ENCODE measurements at places on chromosomes 3 and 15. TPM values are rescaled to one million over a fixed set of nuclear protein-coding genes. Genes with fewer than 3 reads are reported as not detected.

HDGFL3 gene
- total RNA-seq = 26.5 TPM

TRIM71 gene
- 2.5 TPM for total RNA-seq

DNA sequence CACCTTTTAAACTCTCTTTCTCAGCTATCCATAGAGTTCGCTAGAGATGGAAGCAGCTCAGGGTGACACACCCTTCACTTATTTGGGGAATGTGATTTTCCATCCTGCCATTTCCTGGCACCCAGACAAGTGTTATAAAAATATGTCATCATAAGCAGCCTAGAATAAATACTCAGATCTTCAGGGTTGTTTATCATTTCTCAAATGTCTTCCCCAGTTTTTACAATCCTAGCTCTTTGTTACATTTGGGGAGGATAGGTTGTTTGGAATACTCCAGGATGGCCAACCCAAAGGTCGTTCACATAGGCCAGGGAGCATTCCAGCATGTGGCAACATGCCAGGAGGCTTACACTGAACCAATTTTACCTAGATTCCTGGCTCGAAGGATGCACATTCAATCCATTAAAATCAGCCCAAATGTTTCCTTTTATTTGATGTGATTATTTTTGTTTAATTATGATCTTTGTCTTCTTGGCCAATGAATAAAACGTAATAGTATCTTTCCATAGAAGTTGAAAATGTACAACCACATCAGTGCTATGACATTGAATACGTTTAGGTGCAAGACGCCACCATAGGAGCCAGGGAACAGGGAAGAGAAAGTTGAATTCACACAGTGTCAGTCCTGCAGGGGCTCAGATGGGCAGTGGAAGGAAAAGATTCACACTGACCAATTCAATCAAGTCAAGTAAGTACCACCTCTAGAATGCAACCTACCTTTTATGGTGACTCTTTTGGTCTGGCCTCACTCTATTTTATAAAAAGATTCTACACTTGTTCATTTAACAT, 537.7 kb upstream of the MDFIC2 start:
- no peaks in the 10 kb centered on the region for H3K36me3 ChIP-seq
- H3K27ac ChIP-seq = no peak overlapping the region
- no peak overlapping the region for H3K4me3 ChIP-seq
- DNase-seq = no peak
- H3K4me1 ChIP-seq = no peaks in the 10 kb centered on the region

PP2D1 gene
- not detected for total RNA-seq

- no peak overlapping the region for H3K4me3 ChIP-seq
- no peaks in the 10 kb centered on the region for H3K36me3 ChIP-seq
- H3K27me3 ChIP-seq = no peaks in the 10 kb centered on the region
- H3K4me1 ChIP-seq = peaks cover 35% of the 10 kb centered on the region
- H3K27ac ChIP-seq = peak overlapping the region; percentile 77
Observed at GRCh38 chr3:196624907-196625306, 14.6 kb upstream of the NRROS start.

DNA sequence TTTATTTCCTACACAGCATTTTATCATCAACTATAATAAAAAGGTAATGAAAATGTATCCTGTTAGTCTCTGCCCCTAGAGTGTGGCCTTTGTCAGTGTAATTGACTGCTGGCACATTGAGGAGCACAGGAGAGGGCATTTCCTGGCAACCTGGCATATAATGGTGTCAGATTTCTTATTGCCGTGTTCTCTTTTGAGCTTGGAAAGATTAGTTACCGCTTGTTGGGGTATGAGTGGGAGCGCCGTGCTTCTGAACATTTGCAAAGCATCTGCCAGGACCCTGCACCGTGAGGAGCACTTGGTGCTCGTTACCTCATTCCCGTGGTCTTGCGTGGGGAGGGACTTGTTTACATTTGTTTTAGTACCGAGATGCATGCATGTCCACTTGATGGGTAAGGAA, 124.4 kb downstream of the PTPRG start:
- H3K4me3 ChIP-seq = no peak overlapping the region
- DNase-seq = no peak
- no peak overlapping the region for H3K27ac ChIP-seq
- H3K27me3 ChIP-seq = no peaks in the 10 kb centered on the region

DNA sequence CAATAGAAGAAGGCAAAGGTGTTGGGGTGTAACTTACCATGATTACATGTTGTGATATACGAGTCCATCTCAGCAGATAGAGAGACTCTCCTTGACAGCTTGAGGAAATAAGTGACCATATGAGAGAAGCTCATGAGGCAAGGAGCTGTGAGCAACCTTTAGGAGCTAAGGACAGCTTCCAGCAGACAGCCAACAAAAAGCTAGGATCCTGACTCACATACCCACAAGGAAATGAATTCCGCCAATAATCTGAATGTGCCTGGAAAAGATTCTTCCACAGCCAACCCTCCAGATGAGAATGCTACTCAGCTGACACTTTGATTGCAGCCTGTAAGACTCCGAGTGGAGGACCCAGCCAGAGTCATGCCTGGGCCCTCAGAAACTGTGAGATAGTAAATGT, 339.6 kb upstream of the TPRG1 start:
- no peaks in the 10 kb centered on the region for H3K36me3 ChIP-seq
- peaks cover 9% of the 10 kb centered on the region for H3K4me1 ChIP-seq
- no peak overlapping the region for H3K27ac ChIP-seq
- H3K4me3 ChIP-seq = no peak overlapping the region
- no peaks in the 10 kb centered on the region for H3K27me3 ChIP-seq

DNA sequence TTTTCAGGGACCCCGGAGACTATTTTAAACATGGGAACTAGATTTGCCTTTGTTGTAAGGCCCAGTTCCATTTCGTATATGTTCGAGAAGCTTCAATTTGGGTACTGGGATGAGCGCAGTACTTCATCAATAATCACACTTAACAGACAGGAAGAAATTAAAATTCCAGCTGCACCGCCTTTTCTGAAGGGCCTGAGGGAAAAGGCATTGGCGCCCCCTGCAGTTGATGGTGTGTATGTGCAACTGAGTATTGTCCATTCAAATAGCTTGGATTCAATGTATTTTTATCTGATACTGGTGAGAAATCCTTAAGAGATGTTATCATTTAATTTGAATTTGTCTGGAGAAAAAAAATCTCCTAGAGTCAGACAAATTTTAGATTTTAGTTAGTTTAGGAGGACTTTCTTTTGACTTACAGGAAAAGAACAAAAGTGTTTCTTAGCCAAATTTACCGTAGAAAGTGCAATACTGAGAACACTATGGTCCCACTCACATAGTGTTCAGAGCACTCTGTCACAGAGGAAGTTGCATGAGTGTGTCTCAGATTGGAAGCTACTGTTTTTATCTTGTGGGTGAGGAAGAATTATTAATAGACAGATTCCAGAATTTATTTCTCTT, 5.4 kb upstream of the ALDH1A2 start:
- peaks cover 16% of the 10 kb centered on the region for H3K27me3 ChIP-seq
- DNase-seq = peak; percentile 59
- no peak overlapping the region for H3K4me3 ChIP-seq
- H3K4me1 ChIP-seq = peaks cover 6% of the 10 kb centered on the region
- H3K27ac ChIP-seq = no peak overlapping the region
- no peaks in the 10 kb centered on the region for H3K36me3 ChIP-seq

- H3K4me3 ChIP-seq = no peak overlapping the region
- H3K4me1 ChIP-seq = peaks cover 58% of the 10 kb centered on the region
- peak overlapping the region; percentile 11 for H3K27ac ChIP-seq
- H3K27me3 ChIP-seq = no peaks in the 10 kb centered on the region
Observed at GRCh38 chr3:183537295-183537730, 18.2 kb downstream of the KLHL6 start.

GRCh38 chr3:29268651-29269050, 12.2 kb upstream of the RBMS3 start:
- no peak for DNase-seq
- H3K27me3 ChIP-seq = no peaks in the 10 kb centered on the region
- no peak overlapping the region for H3K27ac ChIP-seq

DNA sequence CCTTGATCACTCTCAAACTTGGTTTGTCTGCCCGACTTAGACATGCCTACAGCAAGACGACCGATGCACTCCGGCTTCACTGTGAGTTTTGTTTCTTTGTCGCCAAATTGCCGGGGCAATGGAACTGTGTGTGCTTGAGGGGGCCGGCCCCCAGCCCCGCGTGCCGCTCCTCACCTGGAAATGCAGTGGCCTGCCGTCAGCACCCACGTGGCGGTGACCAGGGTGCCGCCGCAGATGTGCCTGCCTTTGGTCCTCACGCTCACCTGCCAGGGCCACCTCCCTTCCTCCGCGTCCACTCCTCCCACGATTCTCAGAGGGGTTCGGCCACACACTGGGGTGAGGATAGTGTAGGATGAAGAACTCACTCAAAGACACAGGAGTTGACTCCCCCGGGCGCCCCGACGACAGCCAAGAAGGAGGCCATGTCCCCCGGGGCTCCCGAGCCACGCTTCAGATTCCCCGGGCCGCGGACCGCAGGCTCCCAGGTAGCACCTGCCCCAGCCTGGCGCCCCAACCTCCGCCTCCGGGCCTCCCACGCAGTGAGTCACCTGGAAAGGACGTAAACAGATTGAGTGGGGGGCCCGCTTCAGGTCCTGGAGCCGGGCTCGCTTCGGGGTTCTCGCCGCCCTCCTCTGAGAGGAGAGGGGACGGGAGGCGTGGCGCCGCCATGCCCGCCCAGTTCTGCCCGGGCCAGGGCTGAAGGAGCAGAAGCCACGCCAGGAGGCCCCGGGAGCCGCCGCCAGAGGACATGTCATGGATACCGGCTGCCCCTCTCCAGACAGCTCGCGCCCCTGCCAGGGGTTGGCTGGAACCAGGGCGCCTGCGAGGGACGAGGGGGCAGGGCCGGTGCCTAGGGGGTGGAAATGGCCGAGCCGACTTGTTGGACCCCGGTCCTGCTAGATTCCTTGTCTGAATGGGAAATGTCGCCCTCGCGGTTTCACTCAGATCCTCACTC, 29.6 kb downstream of the MYL3 start:
- H3K27me3 ChIP-seq = no peaks in the 10 kb centered on the region
- H3K27ac ChIP-seq = no peak overlapping the region
- no peaks in the 10 kb centered on the region for H3K36me3 ChIP-seq
- no peak overlapping the region for H3K4me3 ChIP-seq
- H3K4me1 ChIP-seq = no peaks in the 10 kb centered on the region
- DNase-seq = no peak

DNA sequence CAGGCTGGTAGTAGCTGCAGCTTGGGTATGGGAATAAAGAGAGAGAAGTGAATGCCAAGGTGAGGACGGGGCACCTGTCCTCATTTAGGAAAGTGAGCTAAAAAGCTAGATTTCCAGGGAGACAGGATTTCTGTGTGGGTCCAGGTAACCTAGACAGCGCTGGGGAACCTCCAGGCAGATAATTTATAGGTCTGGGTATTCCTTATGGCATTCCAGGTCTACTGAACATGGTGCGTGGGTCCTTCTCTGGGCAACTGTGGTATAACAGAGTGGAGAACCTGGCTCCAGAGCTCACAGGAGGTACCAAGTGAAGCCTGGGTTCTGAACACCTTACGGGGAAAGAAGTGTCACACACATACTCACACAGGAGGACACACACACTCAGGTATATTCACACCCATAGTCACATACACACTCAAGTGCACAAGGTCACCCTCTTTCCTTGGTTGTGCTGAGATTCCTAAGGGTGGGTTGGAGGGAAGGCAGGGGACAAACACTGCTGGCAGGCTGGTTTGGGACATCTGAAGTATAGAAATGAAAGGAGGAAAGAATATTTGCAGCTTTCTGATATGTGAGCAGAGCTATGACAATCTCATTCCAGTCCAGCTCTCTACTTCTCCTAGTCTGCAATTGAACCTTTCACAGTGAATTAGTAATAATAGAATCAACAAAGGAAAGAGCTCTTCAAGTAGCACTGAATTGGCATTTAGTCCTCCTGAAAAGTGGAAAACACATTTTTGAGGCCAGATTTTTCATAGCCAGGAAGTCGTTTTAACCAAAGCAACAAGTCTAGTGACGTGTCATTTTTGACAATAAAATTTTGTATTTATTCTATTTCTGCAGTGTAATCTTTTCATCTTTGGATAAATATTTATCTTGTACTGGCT, 37.4 kb upstream of the ITGA11 start:
- H3K27ac ChIP-seq = peak overlapping the region; percentile 49
- no peak overlapping the region for H3K4me3 ChIP-seq
- no peaks in the 10 kb centered on the region for H3K27me3 ChIP-seq
- H3K36me3 ChIP-seq = no peaks in the 10 kb centered on the region
